ENCODE measurements at places on chromosomes 1 and 21. TPM values are rescaled to one million over a fixed set of nuclear protein-coding genes. Genes with fewer than 3 reads are reported as not detected.

DNA sequence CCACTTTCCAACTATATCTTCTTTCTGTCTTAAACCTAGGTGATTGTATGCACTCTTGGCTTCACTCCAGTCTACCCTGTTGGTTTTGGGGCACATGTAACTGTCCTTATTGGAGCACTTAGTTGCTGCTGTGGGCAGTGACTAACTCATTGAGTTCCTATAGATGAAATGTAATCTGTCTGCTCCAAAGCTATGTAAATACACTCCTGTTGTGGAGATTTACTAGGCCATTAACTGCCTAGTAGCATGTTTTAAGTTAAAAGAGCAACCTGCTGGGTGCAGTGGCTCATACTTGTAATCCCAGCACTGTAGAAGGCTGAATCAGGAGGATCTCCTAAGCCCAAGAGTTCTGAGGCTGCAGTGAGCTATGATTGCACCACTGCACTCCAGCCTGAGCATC is 137.6 kb downstream of the ZMYM4 start:
- H3K36me3 ChIP-seq = peaks cover 36% of the 10 kb centered on the region
- DNase-seq = no peak
- no peak overlapping the region for H3K27ac ChIP-seq
- H3K4me3 ChIP-seq = no peak overlapping the region
- no peaks in the 10 kb centered on the region for H3K4me1 ChIP-seq

Gene F13B
- total RNA-seq = not detected

Gene INAVA
- total RNA-seq = not detected

DNA sequence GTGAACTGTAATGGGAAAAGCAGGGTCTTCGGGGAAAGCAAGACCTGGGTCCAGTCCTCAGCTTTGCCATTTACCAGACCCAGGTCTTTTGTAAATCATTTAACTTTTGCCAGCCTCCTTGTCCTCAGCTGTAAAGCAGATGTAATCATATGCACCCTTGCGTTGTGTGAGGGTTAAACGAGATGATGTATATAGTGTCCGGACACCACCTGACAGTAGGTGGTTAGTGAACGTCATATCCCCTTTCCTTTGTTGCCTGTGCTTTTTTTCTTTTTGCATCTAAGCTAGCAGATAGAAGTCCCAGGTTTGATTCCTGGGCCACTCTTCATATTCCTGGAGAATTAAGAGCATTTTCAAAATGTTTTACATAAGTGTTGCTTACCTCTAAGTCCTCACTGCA is 28.5 kb downstream of the IL12RB2 start:
- H3K27ac ChIP-seq = peak overlapping the region; percentile 89
- H3K4me1 ChIP-seq = peaks cover 88% of the 10 kb centered on the region
- peaks cover 66% of the 10 kb centered on the region for H3K36me3 ChIP-seq
- H3K27me3 ChIP-seq = no peaks in the 10 kb centered on the region
- DNase-seq = peak; percentile 45
- peak overlapping the region; percentile 55 for H3K4me3 ChIP-seq

- H3K4me3 ChIP-seq = no peak overlapping the region
- no peak overlapping the region for H3K27ac ChIP-seq
- peaks cover 44% of the 10 kb centered on the region for H3K4me1 ChIP-seq
- H3K27me3 ChIP-seq = no peaks in the 10 kb centered on the region
- no peak for DNase-seq
- H3K36me3 ChIP-seq = peaks cover 77% of the 10 kb centered on the region
Observed at GRCh38 chr1:32806910-32807523, 10.1 kb downstream of the YARS1 start.

- H3K36me3 ChIP-seq = no peaks in the 10 kb centered on the region
- peaks cover 71% of the 10 kb centered on the region for H3K4me1 ChIP-seq
- H3K4me3 ChIP-seq = no peak overlapping the region
- H3K27ac ChIP-seq = no peak overlapping the region
- no peaks in the 10 kb centered on the region for H3K27me3 ChIP-seq
Observed at GRCh38 chr1:109805486-109806165, 41.9 kb upstream of the EPS8L3 start.

GRCh38 chr1:44640200-44640853 is 34.0 kb downstream of the TMEM53 start:
- no peaks in the 10 kb centered on the region for H3K4me1 ChIP-seq
- H3K27me3 ChIP-seq = no peaks in the 10 kb centered on the region
- DNase-seq = no peak
- peaks cover 30% of the 10 kb centered on the region for H3K36me3 ChIP-seq
- H3K4me3 ChIP-seq = no peak overlapping the region

- no peak overlapping the region for H3K27ac ChIP-seq
- no peak overlapping the region for H3K4me3 ChIP-seq
- H3K27me3 ChIP-seq = no peaks in the 10 kb centered on the region
- peaks cover 7% of the 10 kb centered on the region for H3K36me3 ChIP-seq
Observed at GRCh38 chr1:91784191-91784590, 101.8 kb downstream of the TGFBR3 start.

- H3K36me3 ChIP-seq = no peaks in the 10 kb centered on the region
- DNase-seq = no peak
- peaks cover 10% of the 10 kb centered on the region for H3K27me3 ChIP-seq
- H3K4me1 ChIP-seq = no peaks in the 10 kb centered on the region
- no peak overlapping the region for H3K4me3 ChIP-seq
Observed at GRCh38 chr1:223421676-223422075, 28.5 kb downstream of the CCDC185 start.

Gene PTPRF
- total RNA-seq = 0.42 TPM

Gene PCSK9
- total RNA-seq = not detected

DNA sequence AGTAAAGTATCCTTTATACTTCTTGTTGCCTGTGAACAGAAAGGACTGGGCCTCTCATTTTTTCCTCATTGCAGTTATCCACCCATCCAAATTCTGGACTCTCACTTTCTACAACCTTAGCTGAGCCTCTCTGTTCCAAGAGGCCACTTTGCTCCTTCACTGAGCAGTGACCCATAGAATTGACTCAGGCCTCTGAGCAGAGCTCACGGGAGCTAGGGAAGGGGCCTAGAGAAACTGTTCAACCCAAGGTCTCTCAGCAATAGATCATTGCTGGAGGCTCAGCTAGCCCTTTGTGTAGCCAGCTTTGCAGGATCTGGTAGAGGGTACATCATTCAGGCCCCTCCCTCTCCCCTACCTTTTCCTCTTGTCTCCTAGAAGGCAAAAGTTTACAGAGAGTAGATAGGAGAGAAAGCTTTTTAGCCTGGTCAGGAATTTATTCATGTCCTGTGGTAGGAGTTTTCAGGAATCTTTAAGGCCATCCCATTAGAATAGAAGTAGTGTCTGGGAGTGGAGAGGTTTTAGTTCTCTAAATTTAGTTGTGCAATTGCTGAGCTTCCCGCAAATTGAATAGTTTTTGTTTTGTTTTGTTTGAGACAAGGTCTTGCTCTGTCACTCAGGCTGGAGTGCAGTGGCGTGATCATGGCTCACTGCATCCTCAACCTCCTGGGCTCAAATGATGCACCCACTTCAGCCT is 6.7 kb downstream of the INTS3 start:
- peaks cover 30% of the 10 kb centered on the region for H3K4me1 ChIP-seq
- no peaks in the 10 kb centered on the region for H3K27me3 ChIP-seq
- peaks cover 13% of the 10 kb centered on the region for H3K36me3 ChIP-seq
- H3K4me3 ChIP-seq = no peak overlapping the region
- no peak overlapping the region for H3K27ac ChIP-seq

DNA sequence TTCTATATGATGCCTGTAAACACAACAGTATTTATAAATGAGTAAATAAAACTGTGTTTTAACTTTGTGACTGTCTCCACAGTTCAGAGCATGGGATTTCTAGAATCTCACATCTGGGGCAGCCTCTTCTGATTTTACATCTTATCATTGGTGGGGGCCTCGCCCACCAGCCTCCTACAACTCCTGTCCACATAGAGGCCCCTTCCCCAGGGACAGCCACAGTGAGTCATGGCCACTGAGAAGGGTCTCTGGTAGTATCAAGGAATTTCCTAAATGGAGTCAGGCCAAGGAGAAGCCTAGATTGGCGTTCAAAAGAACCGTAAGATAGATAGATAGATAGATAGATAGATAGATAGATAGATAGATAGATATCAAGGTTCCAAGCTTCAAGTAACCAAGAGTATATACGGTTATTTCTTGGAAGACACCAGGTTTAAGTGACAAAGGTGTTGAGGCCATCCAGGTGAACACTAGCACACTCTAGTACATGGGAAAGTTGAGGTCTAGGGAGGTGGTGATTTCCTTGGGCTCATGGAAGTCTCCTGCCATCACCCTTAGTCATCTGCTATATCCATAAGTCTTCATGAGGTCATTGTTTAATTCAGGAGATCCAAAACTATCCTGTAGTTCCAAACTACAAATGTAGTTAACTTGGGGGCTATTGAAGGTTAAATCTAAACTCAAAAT is 121.6 kb downstream of the SYT2 start:
- no peak overlapping the region for H3K27ac ChIP-seq
- H3K36me3 ChIP-seq = no peaks in the 10 kb centered on the region
- H3K4me1 ChIP-seq = peaks cover 4% of the 10 kb centered on the region
- H3K4me3 ChIP-seq = no peak overlapping the region
- DNase-seq = no peak

GRCh38 chr1:76153841-76154205 is 79.3 kb downstream of the ST6GALNAC3 start:
- H3K27me3 ChIP-seq = peaks cover under 1% of the 10 kb centered on the region
- DNase-seq = no peak
- H3K27ac ChIP-seq = no peak overlapping the region
- no peaks in the 10 kb centered on the region for H3K36me3 ChIP-seq
- H3K4me3 ChIP-seq = no peak overlapping the region
- H3K4me1 ChIP-seq = peaks cover 5% of the 10 kb centered on the region

DNA sequence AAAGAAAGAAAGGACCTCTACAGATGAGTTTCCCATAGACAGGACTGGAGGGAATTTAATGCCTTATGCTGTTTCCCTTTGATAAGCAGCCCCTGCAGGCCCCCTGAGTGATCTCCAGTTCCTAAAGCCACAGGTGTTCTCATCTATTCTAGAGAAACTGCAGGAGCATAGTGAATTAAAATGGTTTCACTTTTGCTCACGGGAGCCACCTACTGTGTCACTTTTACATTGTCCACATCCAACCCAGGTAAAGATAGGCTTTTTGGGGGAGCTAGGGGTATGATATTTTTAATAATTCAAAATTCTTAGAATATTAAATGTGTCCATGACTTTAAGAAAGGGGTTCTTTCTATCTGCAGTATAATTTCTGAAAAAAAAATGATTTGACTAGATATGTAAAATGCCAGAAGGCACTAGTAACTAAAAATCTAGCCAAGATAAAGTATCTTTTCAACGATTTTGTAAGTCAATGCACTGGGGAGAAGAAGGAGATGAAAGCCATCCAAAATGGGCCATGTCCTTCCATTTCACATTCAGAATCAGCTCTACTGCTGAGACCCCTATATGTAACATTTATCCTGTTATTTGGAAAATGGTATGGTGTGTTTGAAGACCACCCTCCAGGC is 267.3 kb upstream of the DUSP10 start:
- DNase-seq = peak; percentile 42
- peaks cover 2% of the 10 kb centered on the region for H3K4me1 ChIP-seq
- H3K36me3 ChIP-seq = no peaks in the 10 kb centered on the region
- H3K4me3 ChIP-seq = no peak overlapping the region
- no peak overlapping the region for H3K27ac ChIP-seq

DNA sequence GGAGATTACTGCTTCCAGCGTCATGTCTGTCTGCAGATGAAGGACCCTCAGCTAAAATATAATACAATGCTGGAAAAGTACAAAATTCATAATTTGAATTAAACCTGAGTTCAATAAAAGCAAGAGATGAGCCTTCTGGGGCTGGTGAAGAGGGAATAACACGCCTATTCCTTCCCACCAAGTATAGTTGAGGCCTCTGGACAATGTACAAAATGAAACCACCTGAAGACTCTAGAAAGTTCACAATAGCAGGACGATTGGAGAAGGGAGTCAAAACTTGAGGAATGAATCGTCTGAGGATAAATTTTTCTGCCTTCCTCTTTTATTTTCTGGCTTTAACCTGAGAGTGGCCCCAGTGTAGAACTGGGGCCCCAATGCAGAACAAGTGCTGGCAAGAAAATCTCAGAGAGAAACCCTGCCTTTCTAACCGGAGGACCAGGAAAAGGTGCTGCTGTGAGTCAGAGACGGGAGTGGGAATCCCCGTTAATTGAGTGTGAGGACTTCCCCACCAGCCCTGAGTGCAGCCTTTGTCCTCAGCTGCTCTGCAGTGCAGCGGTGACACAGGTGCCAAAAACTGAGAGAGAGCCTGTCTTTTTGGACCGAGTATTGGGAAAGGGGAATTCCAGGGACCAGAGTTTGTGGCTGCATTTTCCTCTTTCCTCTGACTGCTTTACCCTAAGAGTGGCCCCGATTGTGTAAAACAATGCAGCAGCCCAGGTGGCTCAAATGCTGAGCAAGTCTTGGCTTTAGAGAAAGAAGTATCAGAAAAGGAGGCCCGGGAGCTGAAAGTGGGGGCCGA is 264.9 kb downstream of the DYRK1A start:
- no peak overlapping the region for H3K27ac ChIP-seq
- peaks cover 35% of the 10 kb centered on the region for H3K27me3 ChIP-seq
- DNase-seq = no peak
- no peak overlapping the region for H3K4me3 ChIP-seq
- no peaks in the 10 kb centered on the region for H3K4me1 ChIP-seq

Gene KRTAP13-2
- total RNA-seq = not detected

GRCh38 chr1:19712928-19713327 is 48.3 kb downstream of the HTR6 start:
- no peaks in the 10 kb centered on the region for H3K27me3 ChIP-seq
- peaks cover 6% of the 10 kb centered on the region for H3K36me3 ChIP-seq
- DNase-seq = no peak
- H3K4me3 ChIP-seq = no peak overlapping the region
- peak overlapping the region; percentile 51 for H3K27ac ChIP-seq
- peaks cover 29% of the 10 kb centered on the region for H3K4me1 ChIP-seq

GRCh38 chr21:41086569-41086968 is 81.4 kb upstream of the BACE2 start:
- H3K27me3 ChIP-seq = peaks cover 17% of the 10 kb centered on the region
- no peak overlapping the region for H3K4me3 ChIP-seq
- no peak overlapping the region for H3K27ac ChIP-seq

GRCh38 chr1:29305943-29306342 is 69.6 kb downstream of the PTPRU start:
- H3K27ac ChIP-seq = no peak overlapping the region
- no peaks in the 10 kb centered on the region for H3K4me1 ChIP-seq
- no peaks in the 10 kb centered on the region for H3K27me3 ChIP-seq
- H3K4me3 ChIP-seq = no peak overlapping the region
- no peaks in the 10 kb centered on the region for H3K36me3 ChIP-seq

GRCh38 chr1:173392895-173393658 is 84.1 kb upstream of the PRDX6 start:
- H3K4me3 ChIP-seq = no peak overlapping the region
- DNase-seq = no peak
- no peaks in the 10 kb centered on the region for H3K4me1 ChIP-seq
- peaks cover 1% of the 10 kb centered on the region for H3K36me3 ChIP-seq
- no peaks in the 10 kb centered on the region for H3K27me3 ChIP-seq
- H3K27ac ChIP-seq = no peak overlapping the region

All from activated CD4-positive, alpha-beta T cell treated with anti-CD3 and anti-CD28 coated beads, Interleukin-2, amount 10 ng/mL, durations not matched to agents 7 days and 5 days (primary cell).